ENCODE measurements at places on chromosomes 13 and 19.
A peak's percentile ranks its signal among the peaks of the same experiment; 100 is the strongest.

GRCh38 chr13:46179491-46179908 lies 2.5 kb downstream of the LCP1 start:
- DNase-seq, result peak; percentile 83

- no peak for DNase-seq
Measured at GRCh38 chr19:2099937-2100718, 3.4 kb downstream of the IZUMO4 start.

GRCh38 chr13:97945342-97945741 lies 8.1 kb upstream of the IPO5 start:
- no peak for DNase-seq

GRCh38 chr13:53204598-53204997 lies 176.0 kb downstream of the OLFM4 start:
- no peak for DNase-seq

DNA sequence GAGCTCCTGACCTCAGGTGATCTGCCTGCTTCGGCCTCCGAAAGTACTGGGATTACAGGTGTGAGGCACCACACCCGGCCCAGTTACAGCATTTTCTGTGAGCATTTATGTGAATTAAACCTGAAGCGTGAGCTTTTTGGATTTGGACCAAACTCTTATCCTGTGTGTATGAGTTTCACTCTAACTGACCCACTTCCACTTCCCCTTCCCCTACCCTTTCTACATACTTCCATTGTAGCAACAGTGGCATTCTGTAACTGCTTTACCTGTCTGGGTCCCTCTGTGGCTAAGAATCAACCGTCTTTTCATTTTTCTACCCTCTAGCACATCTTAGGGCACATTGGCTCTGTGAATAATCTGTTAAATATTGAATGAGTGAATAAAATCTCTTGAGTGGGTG lies 16.2 kb downstream of the FRY start:
- peak; percentile 41 for DNase-seq

- no peak for DNase-seq
Measured at GRCh38 chr13:35468195-35468594, 8.3 kb downstream of the MAB21L1 start.

- no peak for DNase-seq
Measured at GRCh38 chr13:64305246-64305645, 2889.6 kb upstream of the PCDH20 start.

DNA sequence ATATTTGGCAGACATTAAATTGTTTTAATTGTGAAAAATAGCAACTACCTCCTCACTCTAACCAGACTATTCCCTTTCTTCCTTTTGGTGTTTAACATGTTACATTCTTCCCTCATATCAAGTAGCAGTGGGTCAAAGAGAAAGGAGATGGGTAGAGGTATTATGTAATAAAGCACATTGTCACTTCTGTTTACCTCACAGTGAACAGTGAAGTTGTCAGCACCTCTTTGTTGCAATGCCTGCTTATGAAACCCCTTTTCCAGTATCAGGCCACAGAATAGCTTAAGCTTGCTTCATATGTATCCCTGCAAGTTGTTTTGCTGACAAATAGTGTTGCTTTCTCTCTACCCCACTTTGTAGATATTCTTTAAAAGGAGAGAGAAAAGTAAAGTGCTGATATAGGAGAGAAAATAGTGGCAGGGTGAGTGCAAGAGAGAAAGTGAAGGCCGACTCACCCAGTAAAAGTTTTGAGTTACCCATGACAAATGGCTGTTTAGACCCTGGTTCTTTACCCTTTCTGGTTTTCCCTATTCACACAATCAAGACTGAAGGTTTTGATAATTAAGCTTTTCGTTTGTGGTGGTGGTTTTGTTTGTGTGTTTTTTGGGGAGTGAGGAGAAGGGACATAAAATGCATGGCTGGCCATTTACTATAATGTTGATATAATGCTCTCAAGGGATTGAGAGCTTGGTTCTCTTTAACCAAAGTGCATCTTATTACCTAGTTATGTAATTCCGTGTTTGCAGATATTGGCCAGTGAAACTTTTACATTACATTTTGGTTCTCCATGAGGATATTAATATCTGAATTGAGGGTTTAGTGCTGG lies 3.7 kb downstream of the ITM2B start:
- DNase-seq, result peak; percentile 86

- no peak for DNase-seq
Measured at GRCh38 chr13:20492641-20493040, 33.0 kb downstream of the CRYL1 start.

DNA sequence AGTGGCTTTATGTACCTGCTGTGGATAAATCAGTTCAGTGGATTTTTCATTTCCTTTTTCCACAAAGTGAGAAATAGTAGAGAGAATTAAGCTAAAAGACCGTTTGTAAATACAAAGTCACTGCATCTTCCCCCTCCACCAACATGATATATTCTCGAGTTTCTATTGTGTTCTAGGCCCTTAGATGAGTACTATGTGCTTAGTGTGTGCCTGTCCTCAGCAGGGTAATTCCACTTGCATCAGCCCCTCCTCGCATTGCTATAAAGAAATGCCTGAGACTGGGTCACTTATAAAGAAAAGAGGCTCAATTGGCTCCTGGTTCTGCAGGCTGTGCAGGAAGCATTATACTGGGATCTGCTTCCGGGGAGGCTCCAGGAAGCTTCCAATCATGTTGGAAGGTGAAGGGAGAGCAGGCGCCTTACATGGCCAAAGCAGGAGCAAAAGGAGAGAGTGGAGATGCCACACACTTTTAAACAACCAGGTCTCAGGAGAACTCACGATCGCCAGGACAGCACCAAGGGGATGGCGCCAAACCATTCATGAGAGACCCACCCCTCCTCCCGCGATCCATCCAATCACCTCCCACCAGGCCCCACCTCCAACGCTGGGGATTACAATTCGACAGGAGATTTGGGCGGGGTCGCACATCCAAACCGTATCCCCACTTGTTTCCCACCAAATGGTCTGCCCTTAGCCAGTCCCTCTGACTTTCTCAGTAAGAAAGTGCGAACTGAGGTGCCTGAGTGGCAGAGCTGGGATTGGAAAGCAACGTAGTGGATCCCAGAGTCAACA lies 102.3 kb upstream of the ABCC4 start:
- DNase-seq, result no peak

GRCh38 chr13:93899981-93900380 lies 579.5 kb downstream of the DCT start:
- no peak for DNase-seq

GRCh38 chr13:75986818-75987217 lies 350.7 kb downstream of the LMO7 start:
- no peak for DNase-seq

- no peak for DNase-seq
Measured at GRCh38 chr19:51493776-51494175, 7.8 kb downstream of the SIGLEC12 start.

- DNase-seq, result no peak
Measured at GRCh38 chr13:34611671-34612070, 330.4 kb upstream of the NBEA start.

DNA sequence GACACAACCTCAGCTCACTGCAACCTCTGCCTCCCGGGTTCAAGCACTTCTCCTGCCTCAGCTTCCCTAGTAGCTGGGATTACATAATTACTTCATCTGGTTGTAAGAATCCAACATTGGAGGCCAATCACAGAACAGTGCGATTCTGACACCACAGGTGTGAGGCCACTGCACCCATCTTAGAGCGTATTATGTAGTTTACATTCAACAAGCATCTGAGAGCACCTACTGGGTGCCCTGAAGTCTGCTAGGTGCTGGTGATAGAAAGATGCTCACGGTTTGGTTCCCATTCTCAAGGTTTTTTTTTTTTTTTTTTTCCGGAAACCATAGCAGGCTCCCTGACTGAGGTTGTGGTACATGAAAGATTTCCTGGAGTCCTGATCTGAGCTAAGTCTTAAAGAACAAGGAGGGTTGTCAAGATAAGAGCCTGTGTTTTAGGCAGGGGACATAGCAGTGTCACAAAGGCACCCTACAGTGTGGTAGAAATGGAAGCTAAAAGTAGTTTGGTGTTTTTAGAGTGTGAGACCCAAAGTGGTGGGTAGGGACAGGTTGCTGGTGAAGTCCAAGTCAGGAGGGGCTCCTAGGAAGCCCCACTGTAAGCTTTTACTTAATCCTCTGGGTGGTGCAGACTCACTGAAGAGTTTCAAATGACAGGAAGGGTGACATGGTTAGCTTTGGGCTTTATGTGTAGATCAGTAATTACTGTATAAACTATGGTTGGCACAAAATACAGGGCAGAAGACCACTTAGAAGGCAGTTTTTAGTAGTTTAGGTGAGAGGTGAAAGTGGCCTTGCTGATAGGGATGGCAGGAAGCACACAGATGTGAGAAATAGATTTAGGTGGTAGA lies 15.2 kb downstream of the SAE1 start:
- DNase-seq, result no peak
